ENCODE measurements at places on chromosomes 5 and 9.

GRCh38 chr9:72883875-72884274, 69.0 kb downstream of the ALDH1A1 start:
- DNase-seq = no peak

GRCh38 chr9:18947892-18948339, 85.1 kb downstream of the SAXO1 start:
- peak; percentile 0 for DNase-seq

DNA sequence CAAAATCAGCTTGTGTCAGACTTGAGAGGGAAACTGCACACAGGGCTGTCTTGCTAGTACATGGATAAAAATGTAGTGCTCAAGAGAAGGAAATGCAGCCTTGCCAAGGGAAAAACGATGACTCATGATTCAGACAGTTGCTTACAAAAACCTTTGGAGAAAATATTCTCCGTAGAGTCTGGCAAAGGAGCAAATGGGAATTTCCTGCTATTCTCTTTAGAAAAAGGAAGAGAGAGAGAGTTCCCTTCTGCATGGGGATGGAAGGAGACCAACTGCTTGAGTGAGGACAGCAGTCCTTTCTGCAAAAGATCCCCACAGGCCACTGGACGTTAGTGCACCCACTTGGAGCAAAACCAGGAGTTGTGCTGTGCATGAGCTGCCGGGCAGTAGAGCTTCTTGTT, 7.6 kb downstream of the IFNB1 start:
- DNase-seq = no peak

DNA sequence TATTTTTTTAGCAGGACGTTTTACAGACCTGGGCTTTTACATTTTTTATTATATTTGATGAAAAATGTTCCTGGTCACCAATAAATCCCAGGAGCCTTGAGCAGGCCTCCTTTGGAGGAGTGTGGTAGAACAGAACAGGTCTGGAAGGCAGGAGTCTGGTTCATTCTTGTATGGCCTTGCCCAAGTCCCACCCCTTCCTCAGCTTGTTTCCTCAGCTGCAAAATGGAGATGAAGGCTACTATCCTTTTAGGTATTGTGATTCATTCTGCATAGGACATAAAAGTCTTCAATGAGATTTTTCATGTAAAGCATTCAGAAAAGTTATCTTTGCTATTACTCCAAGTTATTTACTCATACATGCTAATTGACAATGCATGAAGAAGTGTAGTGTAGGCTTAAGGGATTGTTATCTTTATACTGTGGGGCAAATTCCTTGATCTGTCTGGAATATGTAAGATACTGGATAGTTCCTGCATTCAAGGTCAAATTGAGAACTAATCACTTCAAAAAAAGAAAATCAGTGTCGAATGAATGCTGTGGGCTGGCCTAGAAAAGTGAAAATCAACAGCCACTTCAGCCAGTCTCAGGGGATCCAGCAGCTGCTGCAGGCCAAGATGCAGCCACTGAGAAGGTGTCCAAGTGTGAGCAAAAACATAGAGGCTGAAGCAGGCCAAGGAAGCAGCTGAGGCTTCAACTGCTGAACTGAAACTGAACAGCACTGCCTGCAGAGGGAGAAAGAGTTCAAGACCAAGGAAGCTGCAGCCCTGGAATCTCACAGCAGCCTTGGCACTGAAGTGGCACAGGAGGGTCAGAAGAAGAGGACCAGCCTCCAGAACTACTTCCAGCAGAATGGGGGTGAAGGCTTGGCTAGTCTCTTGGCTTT, 15.5 kb upstream of the SLC36A3 start:
- DNase-seq = no peak

GRCh38 chr5:63127054-63127453, 548.4 kb downstream of the LRRC70 start:
- no peak for DNase-seq

- DNase-seq = peak; percentile 16
These were observed 79.6 kb downstream of the PDE4D start for GRCh38 chr5:59813761-59814536.

DNA sequence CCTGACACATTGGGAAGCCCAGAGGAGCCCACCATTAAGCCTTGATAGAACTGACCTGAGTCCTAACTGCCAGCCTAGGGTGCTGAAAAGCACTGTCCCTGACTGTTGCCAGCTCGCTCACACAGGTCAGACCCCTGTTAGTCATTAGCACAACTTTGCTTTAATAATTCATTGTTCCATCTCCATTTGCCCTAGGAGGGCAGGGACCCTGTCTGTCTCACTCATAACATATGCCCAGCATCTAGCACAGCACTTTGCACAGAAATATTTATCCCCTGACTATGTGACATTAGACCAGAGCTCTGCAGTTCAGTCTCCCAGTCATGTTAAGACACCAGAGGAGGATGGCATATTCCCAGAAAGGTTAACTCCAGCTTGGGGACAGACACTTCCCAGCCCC, 61.8 kb upstream of the STXBP1 start:
- DNase-seq = no peak

- DNase-seq = no peak
These were observed 331.5 kb downstream of the ARHGEF28 start for GRCh38 chr5:73957397-73958001.

DNA sequence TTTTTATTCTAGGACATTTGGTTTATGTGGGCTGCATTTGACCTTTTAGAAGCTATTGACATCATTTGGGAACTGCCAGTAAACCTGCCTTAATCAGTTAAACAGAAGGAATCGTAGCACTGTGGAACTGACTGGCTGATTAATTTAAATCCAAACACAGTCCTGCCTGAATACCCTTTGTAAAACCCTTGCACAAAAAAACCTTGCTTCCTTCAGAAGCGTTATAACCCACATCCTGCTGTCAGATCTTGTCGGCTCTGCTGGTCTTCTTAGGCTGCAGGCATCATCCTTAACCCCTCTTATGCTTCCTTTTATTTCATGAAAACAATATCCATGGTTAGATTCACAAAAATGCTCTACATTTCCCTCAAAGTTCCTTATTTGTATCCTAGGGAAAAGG, 46.3 kb downstream of the PAM start:
- DNase-seq = peak; percentile 51

- DNase-seq = no peak
These were observed 62.4 kb downstream of the SLC28A3 start for GRCh38 chr9:84278130-84278529.

DNA sequence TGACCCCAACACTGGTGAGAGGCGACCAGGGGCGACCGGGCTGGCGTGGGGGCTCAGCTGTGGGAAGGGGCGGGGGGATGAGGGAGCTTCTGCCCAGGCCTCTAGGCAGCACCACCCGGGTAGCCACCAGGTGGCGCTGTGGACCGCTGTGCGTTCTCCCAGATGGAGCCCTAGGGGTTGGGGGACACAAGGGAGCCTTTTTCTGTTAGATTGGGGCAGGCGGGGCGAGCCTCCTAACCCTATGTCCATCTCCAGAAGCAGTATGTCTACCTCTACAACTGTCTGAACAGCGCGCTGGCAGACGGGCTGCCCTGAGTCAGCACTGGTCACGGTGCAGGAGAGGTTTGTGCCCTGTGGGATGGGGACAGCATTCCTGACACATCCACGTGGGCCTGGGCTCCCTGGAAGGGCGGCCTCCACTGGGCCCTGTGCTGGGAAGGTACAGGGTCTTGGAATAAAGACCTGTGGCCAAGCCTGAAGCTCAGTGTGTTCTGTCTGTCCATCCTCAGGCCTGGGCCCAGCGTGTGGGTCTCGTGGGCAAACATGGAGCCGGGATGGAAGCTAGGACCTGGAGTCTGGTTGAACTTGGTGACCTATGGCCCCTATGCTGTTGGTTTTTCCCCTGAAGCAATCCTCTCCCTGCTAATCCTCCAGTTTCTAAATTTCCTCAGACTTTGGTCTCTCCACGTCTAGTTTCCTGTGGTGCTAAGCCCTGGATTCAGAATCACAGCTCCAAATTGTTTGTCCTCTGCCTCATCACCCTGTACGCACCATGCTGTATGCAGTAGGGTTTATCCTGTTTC, 23.1 kb upstream of the SPTLC1 start:
- DNase-seq = peak; percentile 76

GRCh38 chr5:15516486-15516885, 16.5 kb downstream of the FBXL7 start:
- no peak for DNase-seq
